ENCODE measurements at places on chromosomes 3 and 15.
A peak's percentile ranks its signal among the peaks of the same experiment; 100 is the strongest.

DNA sequence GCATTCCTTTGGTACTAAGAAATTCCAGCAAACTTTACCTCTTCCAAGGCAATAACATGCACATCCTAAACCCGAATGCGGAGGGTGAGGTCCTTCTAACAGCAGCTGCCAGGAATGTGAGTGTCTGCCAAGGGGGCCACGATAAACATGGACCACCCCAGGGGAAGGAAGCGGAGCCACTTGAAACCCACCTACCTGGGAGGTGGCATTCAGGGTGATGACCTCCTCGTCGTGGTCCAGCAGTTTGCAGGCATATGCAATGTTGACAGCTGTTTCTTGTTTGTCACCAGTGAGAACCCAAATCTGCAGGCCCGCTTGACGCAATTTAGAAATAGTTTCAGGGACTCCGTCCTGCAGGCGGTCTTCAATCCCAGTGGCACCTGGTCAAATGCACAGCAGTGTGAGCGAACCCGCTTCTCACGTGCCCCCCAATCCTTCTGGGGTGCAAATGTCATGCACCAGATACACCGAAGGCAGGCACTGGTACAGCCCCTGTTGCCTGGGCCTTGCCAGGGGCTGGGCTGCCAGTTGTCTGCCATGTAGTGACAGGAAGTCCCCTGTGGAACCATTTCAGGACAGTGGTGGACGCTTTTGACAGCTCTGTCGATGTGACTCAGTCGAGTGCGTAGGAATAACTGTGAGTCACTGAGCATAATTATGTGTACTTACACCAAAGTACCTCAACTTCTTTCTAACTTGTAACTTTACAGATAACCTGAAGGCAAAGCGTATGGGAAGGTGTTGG is 161.2 kb downstream of the ATP10A start:
- no peak for DNase-seq

- DNase-seq = no peak
Observed at GRCh38 chr15:38516626-38517025, 48.0 kb downstream of the RASGRP1 start.

- peak; percentile 49 for DNase-seq
Observed at GRCh38 chr15:41022487-41023090, 69.3 kb downstream of the CHAC1 start.

GRCh38 chr3:66692042-66692765 is 191.4 kb upstream of the LRIG1 start:
- DNase-seq = no peak

- DNase-seq = peak; percentile 92
Observed at GRCh38 chr3:188914552-188914951, 257.2 kb upstream of the TPRG1 start.

GRCh38 chr15:69076756-69077155 is 62.3 kb downstream of the NOX5 start:
- no peak for DNase-seq

GRCh38 chr15:77606142-77607034 is 26.3 kb downstream of the LINGO1 start:
- no peak for DNase-seq

DNA sequence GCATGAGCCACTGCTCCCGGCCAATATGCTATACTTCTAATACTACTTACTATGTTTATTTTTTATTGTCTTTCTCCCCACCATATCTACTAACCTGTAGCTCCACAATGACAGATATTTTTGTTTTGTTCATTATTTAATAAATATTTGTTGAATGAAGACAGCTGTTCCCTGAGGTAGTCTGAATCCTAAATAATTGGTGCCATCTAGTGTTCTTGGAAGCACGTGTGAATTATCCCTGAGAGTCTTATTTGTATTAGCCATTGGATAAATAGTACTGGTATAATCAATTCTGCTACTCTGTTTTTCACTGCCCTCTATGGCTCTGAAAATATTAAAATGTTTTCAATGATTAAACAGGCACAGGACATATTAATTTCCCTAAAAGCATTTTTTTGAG is 5.6 kb upstream of the APPL1 start:
- no peak for DNase-seq

DNA sequence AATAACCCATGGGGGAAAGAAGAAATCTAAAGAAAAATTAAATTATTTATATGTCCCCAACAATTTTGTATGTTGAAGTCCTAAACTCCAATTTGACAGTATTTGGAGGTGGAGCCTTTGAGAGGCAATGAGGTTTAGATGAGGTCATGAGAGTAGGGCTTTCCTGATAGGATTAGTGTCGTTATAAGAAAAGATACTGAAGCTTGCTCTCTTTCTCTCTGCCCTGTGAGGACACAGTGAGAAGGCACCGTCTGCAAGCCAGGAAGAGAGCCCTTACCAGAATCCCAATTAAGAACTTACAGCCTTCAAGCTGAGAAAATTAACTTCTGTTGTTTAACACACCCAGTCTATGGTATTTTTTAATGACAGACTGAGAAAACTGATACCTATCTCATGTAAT is 16.1 kb upstream of the OR5AC2 start:
- DNase-seq = no peak

- peak; percentile 73 for DNase-seq
Observed at GRCh38 chr3:195790901-195791300, 20.8 kb downstream of the MUC4 start.

- no peak for DNase-seq
Observed at GRCh38 chr3:23830869-23831484, 25.2 kb downstream of the UBE2E1 start.

GRCh38 chr3:46923559-46924350 is 46.2 kb downstream of the PTH1R start:
- DNase-seq = peak; percentile 65

GRCh38 chr3:46684891-46685290 is 8.6 kb downstream of the ALS2CL start:
- peak; percentile 68 for DNase-seq

GRCh38 chr3:72630969-72631344 is 217.3 kb downstream of the SHQ1 start:
- no peak for DNase-seq

GRCh38 chr15:81685237-81685636 is 311.2 kb upstream of the TMC3 start:
- DNase-seq = no peak

GRCh38 chr3:72336821-72337479 is 511.3 kb downstream of the SHQ1 start:
- no peak for DNase-seq

GRCh38 chr3:197408177-197408957 is 110.0 kb upstream of the DLG1 start:
- DNase-seq = no peak

DNA sequence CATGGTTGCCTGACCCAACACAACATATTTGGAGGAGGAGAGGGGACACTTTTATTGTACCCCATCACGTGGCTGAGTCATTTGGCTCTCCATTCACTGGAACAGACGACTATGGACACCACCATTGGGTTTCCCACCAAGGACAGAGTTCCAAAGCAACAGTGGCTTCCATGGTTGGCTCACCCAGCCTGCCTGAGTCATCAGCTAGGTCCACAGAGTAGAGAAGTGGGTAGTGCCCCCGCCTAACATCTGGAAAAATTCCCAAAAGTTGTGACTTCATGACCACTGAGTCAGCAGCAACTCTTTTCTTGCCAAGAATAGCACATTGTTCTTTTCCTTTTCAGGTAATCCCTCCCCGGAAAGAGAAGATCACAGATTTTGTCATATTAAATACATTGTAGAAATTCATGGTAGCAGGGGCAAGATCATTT is 3.0 kb upstream of the PPP1R2 start:
- DNase-seq = peak; percentile 95

GRCh38 chr3:57661404-57661803 is 31.5 kb downstream of the DENND6A start:
- DNase-seq = no peak

Measured in suppressor macrophage treated with lipopolysaccharide for 1 hour (primary cell).